ENCODE measurements at places on chromosomes 3 and 15.

- no peak for DNase-seq
These were observed 26.2 kb upstream of the SRP14 start for GRCh38 chr15:40065166-40065565.

DNA sequence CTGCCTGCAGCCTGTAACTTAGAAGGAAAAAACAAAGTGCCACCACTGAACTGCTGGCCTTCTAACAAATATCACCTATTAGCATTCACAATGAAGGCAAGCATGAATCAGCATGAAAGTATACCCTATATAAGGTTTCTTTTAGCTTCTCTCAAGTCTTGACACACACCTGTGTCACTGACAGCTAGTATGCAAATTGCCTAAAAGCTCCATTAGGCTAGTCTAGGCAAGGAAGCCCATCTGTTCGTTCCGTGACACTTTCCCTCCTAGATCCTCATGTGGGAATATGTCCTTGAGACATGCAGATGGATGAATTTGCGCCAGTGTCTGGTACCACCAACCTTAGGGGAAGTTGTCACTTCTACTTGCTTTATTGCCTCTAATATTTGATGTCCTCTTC is 129.3 kb downstream of the RBMS3 start:
- DNase-seq, result no peak

DNA sequence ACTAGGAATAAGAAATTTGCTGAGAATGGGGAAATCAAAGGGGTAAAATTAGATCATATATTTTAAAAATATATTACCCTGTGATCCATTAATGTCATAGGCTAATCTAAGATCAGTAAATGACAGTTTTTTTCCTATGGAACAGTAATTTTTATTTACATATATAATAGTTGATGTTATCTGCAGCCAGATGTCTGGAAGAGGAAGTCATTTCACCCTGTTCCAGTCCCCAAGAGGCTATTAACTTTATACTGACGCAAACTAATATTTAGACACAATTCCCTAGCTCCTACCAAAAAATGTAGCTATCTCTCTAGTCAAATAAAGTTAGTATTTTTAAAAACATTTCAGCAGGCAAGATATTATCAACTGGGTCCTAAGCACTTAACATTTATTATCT is 558.0 kb downstream of the MECOM start:
- no peak for DNase-seq

DNA sequence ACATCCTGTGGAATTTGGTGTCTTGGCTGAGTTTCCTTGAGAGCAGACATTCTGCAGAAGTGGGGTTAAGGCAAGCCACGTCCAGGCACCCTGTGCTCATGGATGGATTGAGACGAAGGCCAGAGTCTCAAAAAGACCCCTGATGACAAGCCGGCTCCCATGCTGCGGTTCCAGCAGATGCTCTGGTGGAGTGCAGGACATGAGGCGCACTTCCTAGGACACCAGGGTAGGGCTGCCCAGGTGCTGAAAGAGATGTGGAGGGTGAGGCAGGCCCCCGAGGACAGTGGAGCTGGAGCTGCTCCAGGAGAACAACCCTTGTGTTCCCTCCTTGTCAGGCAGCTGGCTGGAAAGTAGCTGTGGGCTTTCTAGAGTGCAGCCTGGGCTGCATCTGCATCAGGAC is 81.0 kb downstream of the ASB7 start:
- DNase-seq, result no peak

DNA sequence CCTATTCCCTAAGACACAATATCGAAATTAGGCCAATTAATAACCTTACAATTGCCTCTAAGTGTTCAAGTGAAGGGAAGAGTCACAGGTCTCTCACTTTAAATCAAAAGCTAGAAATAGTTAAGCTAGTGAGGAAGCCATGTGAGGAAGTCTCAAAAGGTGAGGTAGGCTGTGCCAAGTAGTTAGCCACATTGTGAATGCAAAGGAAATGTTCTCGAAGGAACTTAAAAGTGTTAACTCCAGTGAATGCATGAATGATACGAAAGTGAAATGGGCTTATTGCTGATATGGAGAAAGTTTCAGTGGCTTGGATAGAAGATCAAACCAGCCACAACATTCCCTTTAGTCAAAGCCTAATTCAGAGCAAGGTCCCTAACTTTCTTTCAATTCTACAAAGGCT is 59.1 kb downstream of the KLF13 start:
- DNase-seq, result no peak

DNA sequence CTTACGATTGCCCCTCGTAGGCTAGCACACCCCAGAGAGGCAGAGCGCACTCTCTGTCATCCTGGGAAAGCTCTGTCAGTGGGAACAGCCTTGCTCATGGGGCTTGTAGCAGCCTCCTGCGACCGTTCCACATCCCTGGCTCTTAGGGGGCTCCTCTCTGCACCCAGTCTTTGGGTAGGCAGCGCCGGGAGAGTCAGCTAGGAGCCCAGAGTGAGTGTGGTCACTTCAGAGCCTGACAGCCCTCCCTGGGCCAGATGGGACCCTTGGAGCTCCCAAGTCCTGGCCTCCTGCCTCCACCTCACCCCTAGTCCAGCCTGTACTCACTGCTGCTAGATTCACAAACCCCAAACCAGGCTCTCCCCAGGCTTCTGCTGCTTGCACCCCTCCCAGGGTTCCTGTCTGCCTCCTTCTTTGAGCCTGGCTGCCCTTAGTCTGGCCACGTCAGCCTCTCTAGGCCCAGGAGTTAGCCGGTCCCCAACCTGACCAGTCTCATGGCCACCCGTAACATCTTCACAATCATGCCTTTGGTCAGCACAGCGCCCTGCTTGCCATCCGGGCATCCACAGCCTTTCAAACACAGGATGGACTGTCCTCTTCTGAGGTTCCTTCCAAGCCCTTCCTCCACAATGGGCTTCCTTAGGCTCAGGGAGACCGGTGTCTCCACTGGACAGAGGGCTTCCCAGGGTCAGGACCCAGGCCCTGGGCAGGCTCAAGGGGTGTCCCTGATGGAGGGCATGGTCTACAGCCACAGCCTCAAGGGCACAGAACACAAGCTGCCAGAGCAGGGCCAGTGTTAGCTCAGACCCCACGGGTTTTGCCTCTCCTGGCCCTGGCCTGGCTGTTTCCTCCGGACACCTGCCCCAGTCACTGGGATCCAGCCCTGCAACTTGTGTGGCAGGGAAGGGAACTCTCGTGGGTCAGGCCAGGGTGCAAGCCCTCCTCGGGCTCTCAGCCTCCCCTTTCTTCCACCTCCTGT is 4.6 kb downstream of the ACSBG1 start:
- no peak for DNase-seq

GRCh38 chr3:186021673-186022362 is 84.0 kb upstream of the TRA2B start:
- DNase-seq, result no peak

- peak; percentile 72 for DNase-seq
These were observed at the start of gene CEP70 for GRCh38 chr3:138594150-138594934. TSS of gene CEP70 (minus strand) at chr3:138594260. CDS start at chr3:138572927, 21,333 bp downstream.

DNA sequence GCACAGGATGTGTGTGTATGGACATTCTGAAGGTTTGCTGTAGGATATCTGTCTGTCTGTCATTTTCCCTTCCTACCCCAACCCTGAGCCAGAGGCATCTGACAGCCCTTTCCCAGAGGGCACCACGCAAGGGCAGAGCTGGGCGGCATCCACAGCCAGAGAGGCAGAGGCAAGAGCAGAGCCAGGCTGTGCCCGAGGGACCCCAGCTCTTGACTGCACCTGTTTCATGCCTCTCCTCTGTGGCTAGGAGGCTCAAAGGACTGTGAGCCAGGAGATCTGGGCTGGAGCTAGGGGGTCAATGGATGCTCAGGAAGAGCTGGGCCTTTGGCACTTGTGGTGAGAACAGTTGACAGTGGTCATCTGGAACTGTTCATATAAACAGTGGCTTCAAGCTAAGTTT is 4.8 kb upstream of the APEH start:
- no peak for DNase-seq

DNA sequence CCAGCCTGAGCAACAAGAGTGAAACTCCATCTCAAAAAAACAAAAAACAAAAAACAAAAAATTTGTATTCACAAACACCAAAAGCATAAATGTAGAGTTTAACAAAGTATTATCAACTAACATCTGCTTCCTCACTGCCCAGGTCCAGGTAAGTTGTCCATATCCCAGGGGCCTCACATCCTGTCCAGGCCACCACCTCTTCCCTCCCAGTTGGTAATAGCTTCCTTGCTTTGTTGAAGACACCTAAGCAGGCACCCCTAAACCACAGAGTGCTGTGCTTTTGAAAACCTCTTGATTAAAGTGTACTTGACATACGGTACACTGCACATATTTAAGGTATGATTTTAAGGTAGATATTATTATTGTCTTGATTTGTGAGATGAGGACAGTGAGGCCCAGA is 299.8 kb downstream of the SHQ1 start:
- DNase-seq, result no peak

- DNase-seq, result no peak
These were observed 20.5 kb downstream of the EHHADH start for GRCh38 chr3:185233328-185233727.

DNA sequence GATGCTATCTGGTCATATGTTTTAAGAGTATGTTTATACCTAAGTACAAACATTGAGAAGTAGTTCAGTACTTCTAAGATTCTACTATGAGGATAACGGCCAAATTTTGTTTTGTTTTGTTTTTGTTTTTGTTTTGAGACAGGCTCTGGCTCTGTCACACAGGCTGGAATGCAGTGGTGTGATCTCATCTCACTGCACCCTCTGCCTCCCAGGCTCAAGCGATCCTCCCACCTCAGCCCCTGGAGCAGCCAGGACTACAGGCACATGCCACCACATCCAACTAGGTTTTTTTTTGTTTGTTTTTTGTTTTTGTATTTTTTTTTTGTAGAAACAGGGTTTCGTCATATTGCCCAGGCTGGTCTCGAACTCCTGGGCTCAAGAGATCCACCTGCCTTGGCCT is 47.5 kb upstream of the RPS17 start:
- no peak for DNase-seq

- DNase-seq, result no peak
These were observed 4.0 kb downstream of the RASSF1 start for GRCh38 chr3:50336452-50337174.

- DNase-seq, result no peak
These were observed 175.6 kb upstream of the BCL6 start for GRCh38 chr3:187920913-187921312.

Measured in stimulated activated CD4-positive, alpha-beta T cell treated with anti-CD3 and anti-CD28 coated beads, TNF-alpha, amount 100 ng/mL, for 1 hour (primary cell).